ENCODE measurements at places on chromosomes 6 and 20.

DNA sequence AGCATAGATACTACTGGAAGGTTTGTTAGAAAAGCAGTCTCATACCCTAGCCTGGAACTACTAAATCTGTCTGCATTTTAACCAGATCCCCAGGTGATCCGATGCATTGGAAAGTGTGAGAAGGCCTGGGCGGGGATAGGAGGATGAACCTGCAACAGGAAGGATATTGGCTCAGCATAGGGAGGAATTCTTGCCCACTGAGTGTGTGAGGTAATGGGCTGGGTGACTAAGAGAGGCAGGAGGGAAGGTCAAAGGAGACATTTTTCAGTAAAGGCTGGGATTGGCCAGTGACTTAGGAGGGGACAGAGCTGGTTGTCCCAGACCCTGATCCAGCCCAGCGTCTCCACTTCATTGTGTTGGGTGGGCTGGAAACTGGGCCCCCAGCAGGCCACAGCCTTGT, 191.0 kb upstream of the LRFN2 start:
- DNase-seq, result peak; percentile 6

DNA sequence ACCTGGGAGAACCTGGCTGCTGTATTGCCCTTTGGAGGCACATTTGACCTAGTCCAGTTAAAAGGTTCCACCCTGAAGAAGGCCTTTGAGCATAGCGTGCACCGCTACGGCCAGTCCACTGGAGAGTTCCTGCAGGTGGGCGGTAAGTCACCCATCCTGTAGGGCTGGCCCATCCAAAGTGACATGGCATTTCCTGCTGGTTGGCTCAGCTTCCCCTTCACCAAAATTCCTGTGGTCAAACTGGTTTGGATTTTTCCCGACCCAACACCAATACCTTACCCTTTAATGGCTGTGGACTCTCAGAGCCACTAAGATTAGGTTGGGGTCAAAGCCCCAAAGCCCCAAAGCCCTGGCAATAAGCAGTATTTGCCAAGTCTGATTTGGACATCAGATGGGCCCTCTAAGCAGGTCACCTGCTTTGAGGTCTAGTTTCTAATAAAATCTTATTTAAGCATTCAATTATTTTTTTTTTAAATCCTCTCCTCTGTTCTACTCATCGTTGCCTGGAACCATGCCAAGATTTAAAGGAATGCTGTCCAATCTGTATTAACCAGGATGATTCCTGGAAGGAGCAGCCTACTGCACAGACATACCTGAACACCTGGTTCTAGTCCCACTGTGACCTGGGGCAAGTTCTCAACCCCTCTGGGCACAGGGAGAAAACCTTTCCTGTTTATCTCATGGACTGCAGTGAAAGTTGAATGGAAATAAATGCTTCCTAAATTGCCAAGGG, 40.8 kb downstream of the NT5E start:
- peak; percentile 26 for DNase-seq

- no peak for DNase-seq
Measured at GRCh38 chr6:168057836-168058235, 21.2 kb downstream of the FRMD1 start.

DNA sequence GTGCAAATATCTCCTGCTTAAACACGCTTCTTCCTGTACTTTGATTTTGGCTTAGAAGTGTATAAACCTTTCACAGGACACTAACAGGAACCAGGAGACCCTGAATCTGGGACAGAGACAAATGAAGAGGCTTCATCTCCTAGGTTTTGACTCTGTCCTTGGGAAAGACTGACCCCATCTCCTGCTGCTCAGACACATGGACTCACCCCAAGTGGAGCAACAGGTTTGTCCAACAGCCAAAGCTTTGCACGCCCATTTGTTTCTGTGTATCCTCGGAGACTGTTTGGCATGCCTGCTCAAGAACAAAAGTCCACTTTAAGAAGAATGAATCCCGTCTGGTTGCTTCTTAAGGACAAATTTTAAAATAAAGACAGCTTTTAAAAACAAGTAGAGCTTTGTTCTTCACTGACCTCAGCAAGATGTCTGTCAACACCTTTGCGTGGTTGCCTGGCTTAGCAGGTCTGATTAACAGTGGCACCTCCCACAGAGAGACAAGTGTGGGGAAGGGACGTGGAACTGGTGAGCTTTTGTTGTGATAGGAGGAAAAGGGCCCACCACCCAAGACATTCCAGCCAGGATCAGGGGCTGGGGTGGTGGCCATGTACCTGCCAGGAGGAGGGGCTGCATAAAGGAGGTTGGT, 202.6 kb downstream of the SOD2 start:
- no peak for DNase-seq

DNA sequence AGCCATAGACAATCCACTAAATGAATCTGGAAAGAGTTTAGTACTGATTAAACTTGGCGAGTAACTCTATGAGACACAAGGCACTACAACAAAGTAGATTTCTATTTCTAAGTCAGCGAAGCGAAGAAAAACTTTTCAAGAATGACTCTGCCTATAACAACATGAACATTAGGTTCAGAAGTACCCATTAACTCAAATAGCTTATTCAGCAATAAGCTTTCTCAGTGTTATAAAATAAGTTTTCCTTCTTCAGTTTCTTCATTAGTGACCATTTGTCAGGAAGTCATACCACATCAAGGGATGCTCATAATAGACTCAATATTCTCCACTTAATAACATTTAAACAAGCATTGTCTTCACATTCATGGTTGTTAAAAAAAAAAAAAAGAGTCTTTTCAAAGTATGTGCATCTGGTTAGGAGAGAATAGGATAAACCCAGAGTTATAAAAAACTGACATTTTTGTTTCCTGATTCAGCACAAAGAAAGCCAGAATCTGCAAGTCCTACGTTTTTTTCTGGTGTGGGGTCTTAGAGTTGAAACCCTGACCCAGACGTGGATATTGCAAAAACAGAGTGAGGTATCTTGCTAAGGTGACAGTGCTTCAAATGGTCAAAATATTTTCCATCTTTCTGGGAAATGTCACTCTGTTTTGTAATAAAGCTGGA, 148.2 kb upstream of the PREP start:
- peak; percentile 19 for DNase-seq

GRCh38 chr6:119240257-119241110, 109.1 kb downstream of the MAN1A1 start:
- peak; percentile 22 for DNase-seq

DNA sequence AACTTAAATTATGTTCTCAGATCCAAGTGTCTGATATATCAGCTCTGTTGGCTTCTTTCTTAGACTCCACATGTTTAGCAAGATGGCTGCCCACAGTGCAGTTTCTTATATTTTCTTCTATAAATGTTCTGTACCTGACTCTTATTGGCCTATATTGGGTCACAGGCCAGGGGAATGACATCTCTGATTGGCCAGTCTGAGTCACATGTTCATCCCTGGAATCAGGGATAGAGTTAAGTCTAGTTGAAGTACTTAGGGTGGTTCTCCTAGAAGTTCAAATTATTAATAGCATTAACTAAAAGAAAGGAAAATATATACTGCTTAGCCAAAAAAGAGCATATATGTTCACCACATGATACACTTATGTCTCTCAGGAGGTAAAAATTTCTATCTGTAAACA, 105.3 kb upstream of the SLC22A16 start:
- DNase-seq, result no peak

DNA sequence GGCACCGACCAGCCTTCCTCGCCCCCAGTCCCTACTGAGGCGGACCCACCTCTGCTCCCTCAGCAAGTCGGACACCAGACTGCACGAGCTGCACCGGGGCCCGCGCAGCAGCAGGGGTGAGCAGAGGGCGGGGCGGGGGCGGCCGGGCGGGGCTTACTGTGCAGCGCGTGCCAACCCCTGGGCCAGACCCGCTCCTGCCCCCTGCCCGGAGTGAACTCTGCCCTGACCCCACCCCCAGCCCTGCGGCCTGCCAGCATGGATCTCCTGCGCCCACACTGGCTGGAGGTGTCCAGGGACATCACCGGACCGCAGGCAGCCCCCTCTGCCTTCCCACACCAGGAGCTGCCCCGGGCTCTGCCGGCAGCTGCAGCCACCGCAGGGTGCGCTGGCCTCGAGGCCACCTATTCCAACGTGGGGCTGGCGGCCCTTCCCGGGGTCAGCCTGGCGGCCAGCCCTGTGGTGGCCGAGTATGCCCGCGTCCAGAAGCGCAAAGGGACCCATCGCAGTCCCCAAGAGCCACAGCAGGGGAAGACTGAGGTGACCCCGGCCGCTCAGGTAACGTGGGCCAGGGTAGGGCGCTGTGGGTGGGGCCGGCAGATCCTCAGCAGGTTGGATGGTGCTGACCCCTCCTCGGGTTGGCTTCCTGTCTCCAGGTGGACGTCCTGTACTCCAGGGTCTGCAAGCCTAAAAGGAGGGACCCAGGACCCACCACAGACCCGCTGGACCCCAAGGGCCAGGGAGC, 1.5 kb upstream of the SLC2A4RG start:
- DNase-seq, result no peak

DNA sequence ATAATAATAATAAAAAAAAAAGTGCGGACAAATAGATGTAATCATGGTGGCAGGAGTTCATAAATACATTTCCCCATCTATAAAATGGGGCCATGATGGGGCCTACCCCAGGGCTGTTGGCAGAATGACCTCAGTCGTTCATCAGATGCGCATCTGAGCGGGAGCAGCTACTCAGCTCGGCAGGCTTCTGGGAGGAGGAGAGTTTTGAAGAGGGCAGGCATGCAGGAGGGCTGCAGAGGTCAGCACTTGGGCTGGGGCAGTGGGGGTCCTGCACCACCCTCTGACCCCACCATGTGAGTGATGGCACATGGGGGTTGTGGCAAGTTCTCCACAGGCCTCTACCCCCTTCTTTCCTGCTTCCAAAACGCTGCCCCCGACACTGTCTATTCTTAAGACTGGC, 373.5 kb downstream of the ZFAND3 start:
- DNase-seq, result no peak

GRCh38 chr20:1891263-1892118, 3.7 kb upstream of the SIRPA start:
- DNase-seq, result no peak

GRCh38 chr6:161443848-161444247, 170.0 kb upstream of the AGPAT4 start:
- peak; percentile 61 for DNase-seq

DNA sequence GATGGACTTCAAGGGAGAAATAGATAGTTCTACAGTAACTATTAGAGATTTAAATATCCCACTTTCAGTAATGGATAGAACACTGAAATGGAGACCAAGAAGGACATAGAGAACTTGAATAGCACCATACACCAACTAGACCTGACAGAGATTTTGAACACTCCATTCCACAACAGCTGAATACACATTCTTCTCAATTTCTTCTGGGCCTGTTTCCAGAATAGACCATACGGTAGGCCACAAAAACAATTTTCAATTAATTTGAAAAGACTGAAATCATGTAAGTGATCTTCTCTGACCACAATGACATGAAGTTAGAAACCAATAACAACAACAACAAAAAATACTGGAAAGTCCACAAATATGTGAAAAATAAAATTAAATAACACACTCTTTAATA, 979.1 kb upstream of the FLRT3 start:
- DNase-seq, result no peak

DNA sequence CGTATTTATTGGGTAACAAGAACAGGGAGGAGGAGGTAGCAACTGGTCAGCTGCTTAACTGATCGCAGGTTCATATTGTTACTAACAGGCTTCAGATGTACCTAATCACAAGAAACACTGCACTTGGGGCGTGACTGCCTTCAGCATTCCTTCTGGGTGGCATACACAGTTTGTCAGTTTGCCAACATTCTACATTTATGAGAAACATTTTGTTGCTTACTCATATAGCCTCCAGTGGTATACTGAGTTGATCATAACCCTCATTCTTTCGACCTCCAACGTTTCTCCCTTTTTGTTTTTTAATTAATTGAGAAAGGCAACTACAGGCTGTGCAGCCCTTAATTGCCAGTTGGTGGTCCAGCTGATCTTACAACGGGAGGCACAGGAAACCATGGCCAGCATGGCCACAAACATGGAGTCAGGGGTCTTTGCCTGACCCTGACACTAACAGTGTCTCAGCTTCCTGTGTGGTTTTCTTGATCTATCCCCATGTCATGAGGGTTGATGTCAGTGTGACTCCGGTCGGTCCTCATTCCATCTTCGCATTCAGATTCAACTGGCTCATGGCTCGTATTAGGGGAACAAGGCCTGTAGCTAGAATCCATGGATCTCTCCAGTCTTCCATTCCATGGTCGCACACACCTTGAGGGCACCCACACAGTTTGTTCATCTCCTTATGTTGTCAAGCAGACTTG, 9.4 kb downstream of the EPB41L2 start:
- DNase-seq, result no peak

- DNase-seq, result no peak
Measured at GRCh38 chr6:149311293-149311692, 6.2 kb upstream of the TAB2 start.

DNA sequence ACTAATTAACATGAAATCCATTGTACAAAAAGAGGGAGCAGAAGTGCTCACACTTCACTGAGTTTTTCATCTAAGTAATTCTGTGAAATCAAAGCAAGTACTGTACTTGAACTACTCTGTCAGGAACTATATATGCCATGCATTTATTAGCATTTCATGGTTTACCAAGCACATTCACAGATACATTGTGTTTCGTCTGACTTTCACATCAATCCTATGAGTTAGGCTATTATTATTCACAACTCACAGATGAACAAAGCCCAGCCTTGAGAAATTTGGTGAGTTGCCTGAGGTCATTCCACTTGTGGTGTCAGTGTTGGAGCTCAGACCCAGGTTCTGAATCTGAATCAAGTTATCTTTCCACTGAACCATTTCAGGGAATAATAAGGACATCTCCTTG, 33.7 kb upstream of the TENT5A start:
- no peak for DNase-seq

All from astrocyte of the spinal cord (primary cell).